WTC11 (cell line): ENCODE measurements at places on chromosomes 6 and 20.
A peak's percentile ranks its signal among the peaks of the same experiment; 100 is the strongest.

DNA sequence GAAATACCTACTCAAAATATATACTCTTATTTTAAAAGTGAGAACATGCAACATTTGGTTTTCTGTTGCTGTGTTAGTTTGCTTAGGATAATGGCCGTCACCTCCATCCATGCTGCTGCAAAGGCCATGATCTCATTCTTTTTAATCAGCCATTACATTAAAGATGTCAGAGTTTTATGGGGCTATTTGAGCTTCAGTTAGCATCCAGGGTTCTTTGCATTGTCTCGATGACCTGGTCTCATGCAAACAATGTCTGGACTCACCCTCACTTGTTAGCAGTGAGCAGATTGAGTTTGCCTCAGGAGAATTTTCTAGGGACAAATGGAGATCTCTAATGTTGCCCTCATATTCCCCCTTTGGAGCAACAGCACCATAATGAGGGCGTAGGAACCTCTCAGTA lies 458.7 kb upstream of the AGPAT4 start:
- peaks cover 9% of the 10 kb centered on the region for H3K4me1 ChIP-seq
- H3K27ac ChIP-seq, result no peak overlapping the region
- H3K4me3 ChIP-seq, result no peak overlapping the region
- peaks cover 11% of the 10 kb centered on the region for H3K36me3 ChIP-seq
- no peaks in the 10 kb centered on the region; the same call in 1 of the 2 replicates for H3K27me3 ChIP-seq

- H3K27me3 ChIP-seq, result peaks cover 41% of the 10 kb centered on the region
- no peak overlapping the region; the same call in 1 of the 2 replicates for H3K27ac ChIP-seq
- no peak overlapping the region for H3K4me3 ChIP-seq
- H3K4me1 ChIP-seq, result peaks cover 59% of the 10 kb centered on the region
- no peaks in the 10 kb centered on the region for H3K36me3 ChIP-seq
These were observed 25.0 kb downstream of the MYH7B start for GRCh38 chr20:34980543-34981233.

GRCh38 chr20:54668271-54669039 lies 193.1 kb downstream of the DOK5 start:
- DNase-seq, result peak; percentile 26
- H3K4me1 ChIP-seq, result no peaks in the 10 kb centered on the region
- peaks cover 25% of the 10 kb centered on the region for H3K27me3 ChIP-seq

- no peak overlapping the region for H3K4me3 ChIP-seq
- H3K27ac ChIP-seq, result no peak overlapping the region
- H3K4me1 ChIP-seq, result no peaks in the 10 kb centered on the region
- no peaks in the 10 kb centered on the region; the same call in 1 of the 2 replicates for H3K27me3 ChIP-seq
These were observed 71.3 kb upstream of the IYD start for GRCh38 chr6:150297327-150298029.

- peaks cover 28% of the 10 kb centered on the region for H3K36me3 ChIP-seq
- H3K27ac ChIP-seq, result peak overlapping the region; percentile 97
- peak overlapping the region; percentile 82 for H3K4me3 ChIP-seq
- H3K27me3 ChIP-seq, result peaks cover 31% of the 10 kb centered on the region
- peak; percentile 13 for DNase-seq
- H3K4me1 ChIP-seq, result peaks cover 31% of the 10 kb centered on the region
These were observed 778 bp upstream of the LOC128125822 start for GRCh38 chr6:63571361-63572043.

GRCh38 chr6:41216616-41217015 lies 11.5 kb upstream of the TREML4 start:
- DNase-seq, result no peak
- no peak overlapping the region for H3K4me3 ChIP-seq

DNA sequence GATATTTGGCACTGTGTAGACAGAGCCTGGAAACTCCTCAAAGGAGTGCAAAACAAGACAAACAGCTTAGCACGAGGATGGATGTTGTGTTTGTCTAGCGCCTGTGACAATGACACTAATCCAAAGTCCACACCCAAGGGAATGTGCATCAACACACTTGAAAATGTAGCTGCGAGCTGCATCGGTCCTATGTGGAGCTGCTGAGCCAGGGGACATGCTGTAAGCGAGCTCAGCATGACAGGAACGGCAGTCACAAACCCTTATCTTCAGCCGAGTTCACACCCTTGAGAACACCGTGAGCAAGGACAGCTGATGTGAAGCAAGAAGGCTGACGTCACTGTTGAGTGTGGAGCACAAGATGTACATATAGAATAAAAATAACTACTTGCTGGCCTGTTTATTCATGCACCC lies 684.3 kb downstream of the QKI start:
- H3K27me3 ChIP-seq, result no peaks in the 10 kb centered on the region
- H3K4me3 ChIP-seq, result no peak overlapping the region
- DNase-seq, result no peak
- no peak overlapping the region for H3K27ac ChIP-seq

DNA sequence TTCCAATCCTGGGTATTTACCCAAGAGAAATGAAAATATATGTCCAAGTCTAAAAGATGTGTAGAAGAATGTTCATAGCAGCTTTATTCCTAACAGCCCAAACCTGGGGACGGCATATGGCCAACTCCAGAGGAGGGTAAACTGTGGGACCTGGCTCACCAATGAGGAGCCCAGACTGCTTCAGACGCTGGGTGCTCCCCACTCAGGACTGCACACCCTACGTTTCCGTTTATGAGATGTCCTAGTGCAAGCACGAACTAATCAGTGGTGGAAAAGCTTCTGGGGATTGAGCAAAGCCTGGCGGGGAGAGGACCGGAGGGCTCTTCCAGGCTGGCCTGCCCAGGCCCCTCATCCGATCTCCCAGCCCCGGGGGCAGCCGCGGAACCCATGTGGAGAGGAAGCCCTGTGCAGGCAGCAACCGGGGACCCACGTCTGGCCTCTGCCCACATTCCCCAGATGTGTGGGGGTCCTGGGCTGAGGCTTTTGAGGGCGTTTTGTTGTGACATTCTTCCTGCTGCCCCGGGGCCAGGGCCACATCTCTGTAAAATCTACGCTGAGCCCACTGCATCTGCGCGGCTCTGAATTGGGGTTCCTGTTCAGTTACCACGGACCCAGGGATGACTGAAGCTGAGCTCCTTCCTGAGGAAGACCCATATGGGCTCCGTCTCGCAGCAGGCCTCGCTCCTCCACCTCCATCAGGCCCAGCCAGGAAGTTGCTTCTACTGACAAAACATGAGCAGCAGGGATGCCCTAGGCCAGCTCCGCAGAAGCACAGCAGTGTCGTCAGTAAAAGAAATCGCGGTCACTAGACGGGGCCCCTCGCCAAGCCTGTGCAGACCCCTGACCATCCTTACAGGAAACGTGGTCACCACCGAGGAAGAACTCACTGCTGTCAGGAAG lies 188.0 kb downstream of the DLL1 start:
- H3K4me3 ChIP-seq, result no peak overlapping the region
- DNase-seq, result no peak
- peaks cover 12% of the 10 kb centered on the region for H3K4me1 ChIP-seq
- peaks cover 9% of the 10 kb centered on the region for H3K36me3 ChIP-seq
- no peaks in the 10 kb centered on the region; the same call in 1 of the 2 replicates for H3K27me3 ChIP-seq

DNA sequence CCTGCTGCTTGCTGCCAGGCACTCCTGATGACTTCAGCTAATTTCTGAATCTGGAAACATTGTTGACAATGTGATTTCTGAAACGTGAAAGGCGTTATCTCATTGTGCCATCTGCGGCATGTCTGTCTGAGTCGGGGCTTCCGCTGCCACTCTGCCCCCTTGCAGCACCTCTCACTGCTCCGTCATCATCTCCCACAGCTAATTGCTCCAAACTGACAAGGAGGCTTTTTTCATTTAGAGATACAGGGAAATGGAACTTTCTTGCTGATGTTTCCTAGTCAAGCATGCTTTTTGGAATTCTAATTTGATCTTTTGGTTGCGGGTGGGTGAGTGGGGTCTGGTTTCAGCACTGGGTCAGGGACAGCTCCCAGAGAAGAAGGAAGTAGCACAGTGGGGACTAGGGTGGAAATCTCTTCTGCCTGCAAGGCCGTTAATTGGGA lies 233.5 kb downstream of the DHX35 start:
- peaks cover 34% of the 10 kb centered on the region for H3K27me3 ChIP-seq
- no peak overlapping the region for H3K4me3 ChIP-seq
- H3K36me3 ChIP-seq, result no peaks in the 10 kb centered on the region
- peak; percentile 31 for DNase-seq
- no peak overlapping the region for H3K27ac ChIP-seq

DNA sequence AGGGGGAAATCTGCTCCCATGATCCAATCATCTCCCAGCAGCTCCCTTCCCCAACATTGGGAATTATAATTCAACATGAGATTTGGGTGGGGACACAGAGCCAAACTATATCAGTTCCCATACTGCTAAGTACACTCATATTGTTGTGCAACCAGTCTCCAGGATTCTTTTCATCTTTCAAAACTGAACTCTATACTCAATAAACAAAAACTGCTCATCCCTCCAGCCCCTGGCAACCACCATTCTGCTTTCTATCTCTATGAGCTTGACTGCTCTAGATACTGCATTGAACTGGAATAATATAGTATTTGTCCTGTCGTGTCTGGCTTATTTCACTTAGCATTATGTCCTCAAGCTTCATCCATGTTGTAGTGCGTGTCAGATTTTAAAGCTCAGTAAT lies 42.9 kb downstream of the STX11 start:
- H3K4me3 ChIP-seq, result no peak overlapping the region
- peaks cover 1% of the 10 kb centered on the region; the same call in 1 of the 2 replicates for H3K36me3 ChIP-seq
- no peak overlapping the region for H3K27ac ChIP-seq

- no peak for DNase-seq
- no peaks in the 10 kb centered on the region for H3K36me3 ChIP-seq
- H3K27ac ChIP-seq, result no peak overlapping the region
These were observed 6.0 kb downstream of the SYTL3 start for GRCh38 chr6:158655569-158656450.

DNA sequence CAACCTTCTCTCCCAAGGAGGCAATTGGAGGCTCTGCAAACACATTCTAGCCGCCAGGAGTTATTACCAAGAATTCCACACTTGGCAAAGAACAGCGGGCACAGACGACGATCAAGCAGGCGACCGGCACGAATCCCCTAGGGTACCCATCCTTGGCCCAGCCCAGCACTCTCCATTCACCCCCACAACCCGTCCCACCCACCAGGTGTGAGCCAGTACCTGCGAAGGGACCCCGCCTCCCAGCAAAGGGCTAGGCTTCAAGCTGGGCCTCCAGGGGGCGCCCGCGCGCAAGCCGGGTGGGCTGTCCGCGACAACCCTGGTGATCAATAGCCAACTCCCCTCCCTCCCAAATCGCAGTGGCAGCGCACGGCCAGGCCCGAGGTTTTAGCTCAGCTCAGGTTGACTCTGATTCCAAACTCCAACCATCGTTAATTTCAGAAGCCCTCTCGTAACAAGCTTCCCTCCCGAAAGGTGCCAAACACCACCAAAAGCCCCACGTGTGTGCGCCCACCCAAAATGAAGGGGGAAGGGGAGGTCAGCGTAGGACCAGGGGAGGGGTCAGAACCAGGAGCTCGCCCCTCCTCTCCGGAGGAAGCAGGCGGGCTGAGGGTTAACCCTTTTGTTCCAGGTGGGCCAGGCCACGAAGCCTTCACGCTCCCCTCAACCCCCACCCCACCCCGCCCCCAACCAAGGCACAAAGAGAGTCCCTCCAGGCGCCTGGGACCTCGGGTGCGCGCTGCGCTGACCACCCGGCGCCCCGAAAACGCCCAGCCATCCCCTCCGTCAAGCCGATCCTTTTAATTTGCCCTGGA lies 2.1 kb downstream of the SALL4 start:
- H3K4me1 ChIP-seq, result peaks cover 50% of the 10 kb centered on the region
- DNase-seq, result peak; percentile 98
- H3K4me3 ChIP-seq, result peak overlapping the region; percentile 95
- peak overlapping the region; percentile 97 for H3K27ac ChIP-seq
- no peaks in the 10 kb centered on the region for H3K27me3 ChIP-seq
- peaks cover 13% of the 10 kb centered on the region for H3K36me3 ChIP-seq

- H3K4me3 ChIP-seq, result no peak overlapping the region
- H3K36me3 ChIP-seq, result no peaks in the 10 kb centered on the region
- no peak overlapping the region for H3K27ac ChIP-seq
- no peaks in the 10 kb centered on the region for H3K27me3 ChIP-seq
- H3K4me1 ChIP-seq, result peaks cover 9% of the 10 kb centered on the region
These were observed 568.6 kb downstream of the HAO1 start for GRCh38 chr20:7371518-7372163.

GRCh38 chr6:6654599-6655575 lies 66.4 kb downstream of the LY86 start:
- peaks cover 38% of the 10 kb centered on the region for H3K27me3 ChIP-seq
- no peak overlapping the region for H3K27ac ChIP-seq
- no peak overlapping the region for H3K4me3 ChIP-seq
- H3K36me3 ChIP-seq, result peaks cover 10% of the 10 kb centered on the region

GRCh38 chr6:134932535-134933470 lies 17.1 kb downstream of the ALDH8A1 start:
- H3K27me3 ChIP-seq, result no peaks in the 10 kb centered on the region
- no peak for DNase-seq
- no peak overlapping the region for H3K27ac ChIP-seq
- no peak overlapping the region for H3K4me3 ChIP-seq
- H3K36me3 ChIP-seq, result no peaks in the 10 kb centered on the region

DNA sequence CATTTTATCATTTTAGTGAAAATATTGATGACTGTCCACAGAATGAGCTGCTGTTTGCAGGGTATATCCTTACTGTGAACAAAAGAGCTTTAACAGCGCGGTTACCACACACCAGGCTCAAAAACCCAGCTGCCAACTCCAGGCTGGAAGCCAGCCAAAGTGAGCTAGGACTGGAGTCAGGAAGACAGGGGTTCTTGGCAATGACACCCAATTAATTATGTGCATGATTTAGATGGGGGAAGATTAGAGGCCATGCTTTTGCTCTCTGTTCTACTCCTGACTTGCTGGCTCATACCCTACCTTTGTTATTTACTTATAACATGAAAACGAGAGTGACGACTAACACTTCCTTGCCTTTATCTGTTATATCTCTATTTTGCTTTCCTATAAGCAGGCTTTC lies 128.9 kb upstream of the SHLD1 start:
- no peak overlapping the region for H3K27ac ChIP-seq
- H3K27me3 ChIP-seq, result no peaks in the 10 kb centered on the region
- H3K4me1 ChIP-seq, result no peaks in the 10 kb centered on the region
- H3K36me3 ChIP-seq, result no peaks in the 10 kb centered on the region
- no peak for DNase-seq

GRCh38 chr20:54355631-54356280 lies 119.6 kb upstream of the DOK5 start:
- no peak overlapping the region for H3K27ac ChIP-seq
- DNase-seq, result no peak
- no peaks in the 10 kb centered on the region for H3K27me3 ChIP-seq
- peaks cover 24% of the 10 kb centered on the region for H3K4me1 ChIP-seq

DNA sequence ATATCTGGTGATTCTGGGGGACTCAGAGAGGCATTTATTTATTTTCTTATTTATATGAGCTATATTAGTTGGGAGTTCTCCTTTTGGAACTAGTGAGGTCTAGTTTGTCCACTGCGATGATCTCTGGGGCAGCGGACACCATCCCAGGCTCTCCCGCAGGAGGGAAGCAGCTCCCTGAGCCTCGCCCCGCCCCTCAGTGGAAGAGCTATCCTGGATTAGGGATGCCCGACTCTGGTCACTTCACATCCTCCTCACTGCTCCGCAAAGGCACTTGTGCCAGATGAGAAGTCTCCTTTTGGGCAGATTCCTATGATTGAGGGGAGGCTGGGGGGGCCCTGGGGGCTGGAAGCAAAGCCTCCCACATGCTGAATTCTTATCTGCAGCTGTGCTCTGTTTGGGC lies 3.6 kb upstream of the MAS1 start:
- H3K36me3 ChIP-seq, result no peaks in the 10 kb centered on the region
- H3K27me3 ChIP-seq, result no peaks in the 10 kb centered on the region; the same call in 1 of the 2 replicates
- peaks cover 4% of the 10 kb centered on the region; the same call in 1 of the 2 replicates for H3K4me1 ChIP-seq
- DNase-seq, result no peak
- H3K27ac ChIP-seq, result no peak overlapping the region
- H3K4me3 ChIP-seq, result no peak overlapping the region
